ENCODE measurements at places on chromosomes 5 and 9. TPM values are rescaled to one million over a fixed set of nuclear protein-coding genes. Genes with fewer than 3 reads are reported as not detected.

The PCDHA11 gene
- 0.53 TPM for total RNA-seq

The SPACA9 gene
- total RNA-seq: 4.6 TPM

The SLC27A6 gene
- 10.9 TPM for total RNA-seq

The TMC1 gene
- total RNA-seq: 0.12 TPM

The PIP5K1B gene
- 1.0 TPM for total RNA-seq

The EXD3 gene
- total RNA-seq: 26.2 TPM

The SYK gene
- 3.4 TPM for total RNA-seq

The CBY3 gene
- total RNA-seq: not detected

The CHSY3 gene
- 1.00 TPM for total RNA-seq

DNA sequence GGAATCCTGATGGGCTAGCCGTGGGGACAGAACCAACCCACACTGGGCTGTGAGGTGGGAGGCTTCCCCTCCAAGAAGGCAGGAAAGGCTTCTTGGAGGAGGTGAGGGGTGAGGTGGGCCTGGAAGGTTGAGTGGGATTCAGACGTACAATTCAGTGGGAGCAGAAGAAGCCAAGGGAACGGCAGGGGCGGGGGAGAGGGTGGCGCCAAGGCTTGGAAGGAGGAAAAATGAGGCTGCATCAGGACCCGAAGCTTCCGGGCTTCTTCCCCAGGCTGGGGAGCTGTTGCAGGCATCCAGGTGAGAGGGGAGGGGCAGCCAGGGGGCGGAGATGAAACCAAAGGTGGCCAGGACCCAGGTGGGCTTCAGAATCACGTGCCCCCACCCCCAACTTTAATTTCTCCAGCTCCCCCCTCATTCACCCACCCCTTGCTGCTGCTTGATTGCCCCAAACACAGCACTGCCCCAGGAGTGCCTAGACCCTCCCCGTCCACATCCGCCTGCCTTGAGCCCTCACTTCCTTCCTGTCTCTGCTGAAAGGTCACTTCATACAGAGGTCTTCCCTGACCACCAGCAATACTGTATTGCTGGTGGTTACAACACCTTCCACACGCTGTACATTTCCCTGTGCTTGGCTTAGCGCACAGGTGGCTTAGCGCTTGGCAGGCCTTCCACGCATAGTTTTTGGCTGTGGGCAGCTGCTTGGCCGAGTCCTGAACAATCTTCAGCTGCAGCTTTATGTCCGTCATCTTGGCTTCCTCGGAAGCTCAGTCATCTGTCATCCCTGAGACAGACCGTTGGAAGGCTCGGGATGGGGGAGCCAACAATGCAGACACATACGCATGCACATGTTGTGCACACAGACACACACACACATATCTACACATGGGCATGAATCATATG lies 193.5 kb downstream of the RGS3 start:
- DNase-seq: no peak

- DNase-seq: peak; percentile 44
Observed at GRCh38 chr9:100098046-100098886, 534 bp downstream of the ERP44 start.

DNA sequence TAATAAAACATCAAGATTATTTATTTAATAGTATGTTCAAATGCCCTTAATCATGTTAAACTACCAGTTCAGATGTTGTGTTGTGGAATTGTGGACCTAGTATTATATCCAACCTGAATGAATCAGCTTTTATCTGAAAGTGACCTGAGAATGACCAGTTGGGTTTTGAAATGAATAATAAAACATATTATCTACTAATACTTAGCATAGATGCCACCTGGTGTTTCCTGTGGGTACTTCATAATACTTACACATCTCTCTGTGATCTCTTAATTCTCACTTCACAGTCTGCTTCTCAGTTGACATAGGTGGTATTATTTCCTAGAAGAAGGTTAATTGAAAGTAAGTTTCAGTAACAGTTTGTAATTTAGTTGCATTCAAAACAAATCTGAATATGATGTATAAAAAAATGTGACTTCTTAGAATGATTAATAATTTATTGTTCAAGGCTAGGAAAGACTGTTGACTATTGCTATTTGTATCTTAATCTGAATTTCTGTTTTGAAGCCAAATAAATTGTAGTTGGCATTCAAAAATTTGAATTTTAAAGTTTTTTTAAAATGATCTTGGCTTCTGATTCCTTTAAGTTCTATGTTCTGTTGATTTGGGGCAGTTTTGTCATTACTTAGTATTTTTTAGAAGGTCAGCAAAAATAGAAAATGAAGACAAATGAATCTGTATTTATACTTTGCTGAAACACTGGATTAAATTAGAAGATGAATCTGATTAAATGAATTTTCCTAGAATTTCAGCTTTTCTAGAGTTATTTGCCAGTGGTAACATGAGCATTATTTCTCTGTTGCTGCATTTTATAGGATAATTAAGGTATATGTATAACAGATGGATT lies 48.2 kb downstream of the KIF2A start:
- DNase-seq: no peak

DNA sequence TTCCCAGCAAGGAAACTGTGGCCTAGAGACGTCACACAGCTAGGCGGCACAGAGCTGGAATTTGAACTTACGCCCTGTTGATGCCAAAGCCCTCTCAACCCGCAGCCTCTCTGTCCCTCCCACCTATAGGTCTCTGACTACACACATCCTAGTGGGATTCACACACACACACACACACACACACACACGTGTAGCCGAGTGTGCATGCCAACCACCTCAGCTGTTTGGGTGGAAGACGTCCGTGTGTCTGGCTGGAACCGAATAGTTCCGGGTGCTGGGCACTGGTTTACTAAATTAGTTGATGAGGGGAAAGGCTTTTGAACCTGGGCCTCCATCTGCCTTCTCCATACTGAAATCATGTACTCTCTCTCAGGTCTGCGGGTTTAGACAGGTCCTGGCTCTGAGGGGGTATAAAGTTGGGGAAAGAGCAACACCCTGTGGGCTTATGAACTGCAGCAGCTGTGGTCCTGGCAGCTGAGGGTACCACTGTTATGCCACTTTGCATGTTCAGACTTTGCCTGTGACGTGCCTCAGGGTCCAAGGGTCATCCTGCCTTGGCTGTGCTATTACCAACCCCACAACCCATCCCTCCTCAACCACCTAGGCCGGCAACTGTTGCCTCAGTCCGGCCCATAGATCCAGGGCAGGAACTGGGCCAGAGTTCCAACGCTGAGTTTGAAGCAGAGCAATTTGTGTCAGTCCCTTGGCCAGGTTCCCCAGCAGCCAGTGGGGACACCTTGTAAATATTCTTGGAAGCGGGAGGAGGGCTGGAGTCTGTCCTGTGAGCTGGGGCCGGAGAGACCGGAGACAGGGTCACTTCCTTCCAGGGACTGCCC lies 50.5 kb downstream of the PSD2 start:
- peak; percentile 13 for DNase-seq

GRCh38 chr5:10583663-10584572 lies 20.0 kb downstream of the ANKRD33B start:
- DNase-seq: no peak

DNA sequence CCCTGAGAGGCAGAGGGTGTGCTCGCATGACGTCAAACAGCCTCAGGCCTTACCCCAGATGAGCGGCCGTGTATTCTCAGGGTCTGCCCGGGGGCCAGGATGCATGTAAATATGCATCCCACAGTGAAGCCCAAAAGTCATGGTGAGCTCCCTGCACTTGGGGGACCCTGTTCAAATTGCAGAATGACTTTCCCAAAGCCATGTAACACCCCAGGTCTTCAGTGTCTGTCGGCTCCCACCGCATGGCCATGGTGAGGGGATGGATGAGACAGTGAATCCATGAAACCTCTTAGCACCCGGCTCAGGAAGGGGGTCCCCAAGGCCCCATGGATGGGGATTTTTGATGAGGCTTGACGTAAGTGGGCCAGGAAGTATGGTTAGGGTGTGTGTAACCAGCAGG lies 9.3 kb upstream of the COL5A1 start:
- no peak for DNase-seq

- no peak for DNase-seq
Observed at GRCh38 chr9:19807182-19807892, 18.5 kb upstream of the SLC24A2 start.

GRCh38 chr9:4079906-4080305 lies 220.0 kb downstream of the GLIS3 start:
- no peak for DNase-seq

DNA sequence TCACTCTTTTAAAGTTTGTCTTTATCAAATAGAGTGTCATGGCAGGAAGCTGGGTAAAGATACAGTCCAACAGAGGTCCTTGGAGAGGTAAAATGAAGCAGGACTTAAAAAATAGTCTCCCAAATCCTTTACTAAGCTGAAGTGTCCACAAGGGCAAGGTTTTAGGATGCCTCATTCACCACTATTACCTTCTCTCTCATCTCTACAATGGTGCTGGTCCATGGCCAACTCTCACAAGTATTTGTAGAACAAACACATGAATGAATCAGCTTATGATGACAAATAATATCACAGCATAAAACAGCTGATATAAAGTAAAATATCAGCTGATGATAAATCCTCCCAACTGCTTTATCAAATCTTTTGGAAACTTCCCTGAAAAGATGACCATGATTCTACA lies 162.3 kb upstream of the ZNF462 start:
- DNase-seq: no peak

GRCh38 chr5:37580106-37580505 lies 201.0 kb downstream of the WDR70 start:
- no peak for DNase-seq

- DNase-seq: peak; percentile 43
Observed at GRCh38 chr9:111598733-111599091, 735 bp downstream of the PTGR1 start.

GRCh38 chr5:58041884-58042283 lies 418.0 kb downstream of the PLK2 start:
- DNase-seq: no peak

GRCh38 chr9:131627648-131628458 lies 82.5 kb downstream of the PRRT1B start:
- no peak for DNase-seq

- DNase-seq: no peak
Observed at GRCh38 chr5:56319526-56320181, 86.5 kb upstream of the ANKRD55 start.
